ENCODE measurements at places on chromosomes 3 and 15.

DNA sequence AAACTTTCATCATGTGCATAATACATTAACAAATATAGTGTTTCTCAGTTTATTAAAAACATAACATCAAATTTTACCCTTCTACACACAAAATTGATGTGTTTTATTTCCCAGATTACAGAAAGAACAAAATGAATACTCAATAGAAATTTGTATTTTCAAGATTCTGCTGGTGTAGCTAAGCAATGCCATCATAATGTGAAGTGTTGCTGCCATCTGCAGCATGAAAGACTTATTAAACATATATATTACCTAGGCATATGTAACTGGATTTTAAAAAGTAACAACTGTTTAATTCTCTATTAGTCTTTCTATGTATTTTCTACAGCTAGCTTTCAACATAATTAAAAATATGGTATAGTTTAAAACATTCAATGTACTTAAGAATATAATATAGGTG, 27.5 kb downstream of the PLSCR5 start:
- peak; percentile 77 for DNase-seq

DNA sequence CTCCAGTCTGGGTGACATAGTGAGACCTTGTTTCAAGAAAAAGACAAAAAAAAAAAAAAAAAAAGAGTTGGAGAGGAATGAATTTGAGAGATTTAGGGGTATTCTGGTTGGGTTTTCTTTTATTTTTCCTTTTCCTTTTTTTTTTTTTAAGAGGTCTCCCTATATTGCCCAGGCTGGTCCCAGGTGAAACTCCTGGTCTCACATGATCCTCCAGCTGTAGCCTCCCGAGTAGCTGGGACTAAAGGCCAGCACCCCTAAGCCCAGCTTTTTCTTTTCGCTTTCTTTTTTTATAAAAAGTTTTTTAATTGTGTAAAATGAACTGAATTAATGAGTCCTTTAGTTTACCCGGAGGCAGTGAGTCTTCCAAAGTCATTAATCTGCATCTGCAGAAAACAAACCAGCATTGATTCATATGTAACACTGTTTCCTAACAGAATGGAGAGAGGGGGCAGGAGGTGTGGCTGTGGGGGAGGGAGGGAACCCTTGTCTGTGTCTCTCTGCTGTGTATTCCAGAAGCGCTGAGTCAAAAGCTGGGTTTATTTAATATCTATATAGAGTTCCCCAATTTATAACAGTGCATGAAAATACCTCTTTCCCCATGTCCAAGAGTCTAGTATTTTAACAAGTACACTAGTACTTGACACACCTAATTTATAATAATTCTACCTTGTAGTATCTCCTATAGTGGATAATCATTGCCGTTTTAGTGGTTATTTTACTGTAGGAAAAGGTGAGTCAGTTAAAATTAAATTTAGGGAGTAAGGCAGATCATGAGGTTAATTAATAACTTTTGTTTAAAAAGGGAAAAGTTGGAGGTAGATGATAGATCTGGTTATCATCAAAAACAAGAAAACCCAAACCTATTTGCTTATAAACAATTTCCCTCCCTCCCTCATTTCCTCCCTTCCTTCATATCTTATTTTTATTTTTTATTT, 2.6 kb upstream of the DPPA4 start:
- no peak for DNase-seq

DNA sequence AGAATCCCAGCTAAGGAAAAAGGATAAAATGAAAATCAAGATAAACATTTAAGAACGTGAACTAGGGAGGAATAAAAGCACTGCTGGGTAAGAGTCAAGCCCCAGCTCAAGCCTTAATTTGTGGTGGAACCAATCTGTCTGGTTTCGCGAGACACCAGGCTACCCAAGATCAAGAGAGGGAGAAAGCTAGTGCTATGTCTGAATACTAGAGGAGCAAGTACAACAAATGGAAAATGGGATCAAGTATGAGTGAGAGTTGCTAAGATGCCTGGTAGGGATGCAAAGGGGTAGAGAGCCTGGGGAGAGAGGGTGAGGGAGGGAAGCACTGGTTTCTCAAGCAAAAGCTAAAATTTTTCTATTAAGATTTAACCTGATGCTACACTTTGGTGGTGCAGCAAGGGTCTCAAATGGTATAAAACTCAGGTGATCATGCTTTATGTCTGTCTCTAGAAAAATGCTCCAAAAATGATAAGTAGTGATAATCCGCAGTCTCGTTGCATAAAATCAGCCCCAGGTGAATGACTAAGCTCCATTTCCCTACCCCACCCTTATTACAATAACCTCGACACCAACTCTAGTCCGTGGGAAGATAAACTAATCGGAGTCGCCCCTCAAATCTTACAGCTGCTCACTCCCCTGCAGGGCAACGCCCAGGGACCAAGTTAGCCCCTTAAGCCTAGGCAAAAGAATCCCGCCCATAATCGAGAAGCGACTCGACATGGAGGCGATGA, 1.7 kb upstream of the SETD5 start:
- no peak for DNase-seq

GRCh38 chr15:77702211-77702957, 69.7 kb upstream of the LINGO1 start:
- peak; percentile 58 for DNase-seq

- no peak for DNase-seq
Measured at GRCh38 chr15:85737061-85737460, 57.7 kb downstream of the KLHL25 start.

- DNase-seq, result peak; percentile 66
Measured at GRCh38 chr15:84741121-84741520, 7.3 kb upstream of the ZNF592 start.

DNA sequence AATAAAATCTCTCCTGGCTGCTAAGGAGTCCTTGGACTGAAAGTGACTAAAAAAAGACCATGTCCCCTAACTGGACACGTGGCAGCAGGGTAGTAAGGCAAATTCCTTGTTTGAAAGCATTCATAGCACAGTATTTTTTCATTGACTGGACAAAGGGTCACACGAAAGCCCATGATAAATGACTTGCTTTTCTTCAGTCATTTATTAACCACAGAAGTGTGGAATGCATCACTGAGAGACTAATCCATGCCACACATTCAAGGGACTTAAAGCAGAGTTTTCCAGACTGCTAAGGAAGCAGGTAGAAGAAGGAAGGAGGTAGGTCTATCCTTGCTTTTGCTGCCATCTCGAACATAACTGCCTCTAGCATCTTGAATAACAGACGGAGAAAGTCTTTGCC, 31.2 kb downstream of the CASR start:
- no peak for DNase-seq

GRCh38 chr15:52082197-52083036, 30.2 kb downstream of the BCL2L10 start:
- DNase-seq, result no peak

DNA sequence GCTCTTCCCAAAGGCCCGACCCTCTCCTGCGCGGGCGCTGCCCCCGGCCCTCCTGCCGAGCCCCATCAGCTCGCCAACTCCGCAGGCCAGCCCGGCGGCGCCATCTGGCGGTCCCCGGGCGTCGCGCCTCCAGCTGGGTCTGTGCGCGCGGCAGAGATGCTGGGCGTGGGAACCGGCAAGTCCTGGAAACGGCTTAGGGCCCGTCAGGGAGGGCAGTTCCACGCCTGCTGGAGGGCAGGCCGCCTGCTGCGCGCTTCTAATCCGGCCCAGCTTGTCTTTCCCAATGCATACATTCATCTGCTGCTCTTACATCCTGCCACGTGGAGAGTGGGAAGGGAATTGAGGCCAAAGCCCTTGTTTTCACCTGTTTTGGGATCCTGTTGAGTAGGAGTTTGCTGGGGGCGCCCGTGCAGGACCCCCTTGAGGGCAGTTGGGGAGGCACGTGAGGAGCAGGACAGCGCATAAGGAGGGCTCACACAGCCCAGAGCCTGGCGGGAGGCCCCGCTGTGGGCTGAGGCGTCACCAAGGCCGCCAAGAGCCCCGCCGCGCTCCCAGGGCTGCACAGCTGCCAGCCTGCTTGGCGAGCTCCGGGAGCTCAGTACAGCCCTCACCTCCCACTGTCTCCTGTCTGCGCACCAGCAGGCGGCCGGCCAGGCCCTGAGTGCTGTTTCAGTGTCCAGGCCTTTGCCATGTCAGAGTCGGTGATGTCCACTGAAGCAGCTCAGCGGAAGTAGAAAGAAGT, 165.6 kb downstream of the NSMCE3 start:
- DNase-seq, result peak; percentile 57

GRCh38 chr3:32681811-32682210, 3.2 kb upstream of the CNOT10 start:
- DNase-seq, result no peak

DNA sequence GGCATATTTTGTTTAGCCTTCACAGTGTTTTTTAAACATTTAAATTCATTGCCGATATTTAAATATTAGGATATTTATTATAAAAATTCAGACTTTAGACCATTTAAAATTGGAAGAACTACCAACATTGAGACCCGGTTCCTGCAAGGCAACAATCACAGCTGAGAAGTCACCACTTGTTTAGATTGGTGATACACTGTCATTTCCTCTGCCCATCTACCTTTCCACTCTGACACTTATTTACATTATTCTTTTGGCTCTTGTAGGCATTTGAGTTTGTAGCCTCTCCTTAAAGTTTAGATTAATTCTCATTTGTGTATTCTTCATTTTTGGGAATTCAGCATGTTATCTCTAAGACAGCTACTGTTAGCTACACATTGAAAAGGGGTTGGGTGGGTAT, 10.3 kb upstream of the IL20RB start:
- DNase-seq, result no peak

DNA sequence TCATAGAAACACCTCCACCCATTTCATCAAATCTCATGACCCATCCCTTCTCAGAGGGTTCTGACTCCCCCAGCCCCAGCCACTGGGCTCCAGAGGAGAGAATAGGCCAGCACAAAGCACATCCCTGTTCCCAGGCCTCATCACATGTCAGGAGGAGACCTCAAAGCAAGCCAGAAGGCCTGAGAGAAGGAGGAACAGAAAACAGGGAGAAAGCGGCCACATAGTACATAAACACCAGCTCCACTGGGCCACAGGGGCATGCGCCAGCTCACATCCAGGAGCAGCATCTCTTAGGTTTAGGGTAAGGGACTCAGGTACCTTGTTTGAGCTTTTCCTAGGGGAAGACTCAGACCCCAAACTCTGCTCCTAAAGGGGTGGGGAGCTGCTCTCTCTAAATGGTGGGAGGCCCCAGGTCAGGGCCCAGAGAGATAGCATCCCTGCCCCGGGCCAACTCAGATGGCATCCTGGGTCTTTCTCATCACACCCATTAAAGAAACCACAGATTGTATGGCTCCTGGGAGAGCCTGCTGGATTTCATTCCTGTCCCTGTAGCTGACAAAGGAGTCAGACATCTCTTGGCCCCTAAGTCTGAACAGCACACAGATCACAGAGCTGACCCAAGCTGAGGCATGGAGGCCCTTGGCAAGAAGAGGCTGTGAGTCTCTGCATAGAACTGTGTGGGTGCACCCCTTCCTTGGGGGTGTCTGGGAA, 2.5 kb downstream of the SHF start:
- DNase-seq, result no peak

GRCh38 chr3:58591517-58592510, 14.6 kb upstream of the FAM107A start:
- no peak for DNase-seq

GRCh38 chr15:67004142-67004541, 61.3 kb upstream of the SMAD3 start:
- DNase-seq, result no peak

GRCh38 chr3:126477061-126477380, 1.3 kb upstream of the ZXDC start:
- DNase-seq, result no peak

GRCh38 chr15:39752991-39753390, 29.6 kb downstream of the FSIP1 start:
- no peak for DNase-seq

DNA sequence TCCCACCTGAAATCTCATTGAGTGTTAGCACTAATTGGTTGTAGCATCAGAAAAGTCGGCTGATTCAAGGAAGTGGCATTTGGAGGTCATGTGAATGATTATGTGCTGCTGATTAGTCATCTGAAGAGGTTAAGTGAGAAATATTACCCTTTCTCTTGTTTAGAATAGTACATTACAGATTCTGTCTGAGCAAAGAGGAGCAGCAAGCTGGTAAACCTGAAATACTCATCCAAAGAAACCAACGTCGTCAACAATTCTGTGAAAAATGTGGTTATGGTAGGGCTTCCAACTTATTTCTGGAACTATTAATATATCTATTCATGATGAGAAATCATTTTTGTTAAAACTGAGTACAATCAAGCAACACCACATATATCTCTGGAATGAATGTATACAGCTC, 1024.9 kb downstream of the TUSC7 start:
- no peak for DNase-seq

DNA sequence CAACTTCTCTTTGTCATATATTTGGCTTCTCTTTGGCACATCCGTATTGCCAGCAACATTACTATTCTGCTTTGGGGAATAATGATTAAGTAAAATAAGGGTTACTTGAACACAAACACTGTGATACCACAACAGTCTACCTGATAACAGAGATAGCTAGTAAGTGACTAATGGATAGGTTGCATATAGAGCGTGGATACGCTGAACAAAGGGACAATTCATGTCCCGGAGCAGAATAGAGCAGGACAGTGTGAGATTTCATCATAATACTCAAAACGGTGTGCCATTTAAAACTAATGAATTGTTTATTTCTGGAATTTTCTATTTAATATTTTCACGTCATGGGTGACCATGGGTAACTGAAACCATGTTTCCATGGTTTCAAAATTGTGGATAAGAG, 54.1 kb downstream of the SCN5A start:
- DNase-seq, result no peak

DNA sequence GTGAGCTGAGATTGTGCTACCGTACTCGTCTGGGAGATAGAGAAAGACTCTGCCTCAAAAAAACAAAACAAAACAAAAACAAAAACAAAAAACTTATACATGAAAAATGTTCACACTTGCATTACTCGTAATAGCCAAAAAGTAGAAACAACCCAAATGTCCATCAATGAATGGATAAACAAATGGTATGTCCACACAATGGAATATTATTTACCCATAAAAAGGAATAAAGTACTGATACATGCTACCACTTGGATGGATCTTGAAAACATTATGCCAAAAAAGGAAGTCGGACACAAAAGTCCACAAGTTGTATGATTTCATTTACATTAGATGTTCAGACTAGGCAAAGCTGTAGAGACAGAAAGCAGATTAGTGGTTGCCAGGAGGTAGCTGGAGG, 26.7 kb downstream of the PCYT1A start:
- DNase-seq, result no peak

DNA sequence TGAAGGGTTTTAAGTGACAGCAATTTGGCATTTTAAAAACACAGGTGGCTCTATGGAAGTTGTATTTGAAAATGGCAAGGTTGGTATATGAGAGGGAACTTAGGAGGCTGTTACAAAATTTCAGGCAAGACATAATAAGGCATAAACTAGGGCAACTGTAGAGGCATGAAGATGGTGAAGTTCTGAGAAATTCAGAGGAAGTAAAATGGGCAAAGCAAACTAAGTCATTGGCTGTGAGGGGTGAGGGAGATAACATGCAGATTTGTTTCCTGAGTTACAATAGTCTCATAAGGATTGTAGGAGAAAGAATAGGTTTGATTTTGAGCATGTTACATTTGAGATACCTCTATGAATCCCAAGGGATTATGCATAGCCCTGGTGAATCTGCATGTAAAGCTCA, 302.9 kb upstream of the ARHGEF26 start:
- no peak for DNase-seq
